ENCODE measurements at places on chromosomes 7 and 10.
A peak's percentile ranks its signal among the peaks of the same experiment; 100 is the strongest.

DNA sequence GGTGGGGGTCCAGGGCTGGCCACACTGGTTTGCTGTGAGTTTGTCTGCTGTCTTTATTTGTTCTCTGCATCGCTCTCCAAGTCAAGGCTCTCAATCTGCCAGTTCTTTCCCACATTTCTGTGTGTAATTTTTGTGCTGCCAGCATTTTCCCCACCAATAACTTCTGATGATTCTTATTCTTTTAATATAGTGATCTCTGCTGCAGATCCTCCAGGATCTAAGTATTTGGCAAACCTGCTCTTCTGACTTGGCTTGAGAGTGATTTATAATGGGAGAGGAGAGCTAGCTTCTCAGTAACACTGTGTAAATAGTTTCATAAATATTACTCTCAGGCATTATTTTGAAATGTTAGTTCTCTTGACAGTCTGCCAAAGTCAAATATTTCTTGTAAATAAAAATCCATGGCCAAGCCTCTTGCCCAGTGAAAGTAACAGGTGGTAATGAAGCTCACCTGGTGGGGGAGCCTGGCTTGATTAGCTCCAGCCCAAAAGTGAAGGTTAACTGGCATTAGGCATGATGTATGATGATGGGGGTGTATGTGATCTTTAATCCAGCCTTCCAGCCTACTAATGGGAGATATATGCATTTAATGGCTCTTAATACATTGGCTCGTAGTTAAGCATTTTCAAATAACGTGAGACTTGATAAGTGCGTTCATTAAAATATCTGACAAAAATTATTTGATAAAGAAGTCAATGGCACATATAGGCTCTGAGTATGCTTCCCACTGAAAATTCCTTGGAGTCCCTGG is 1055.9 kb downstream of the KCNMA1 start:
- DNase-seq: no peak

- no peak for DNase-seq
These were observed 169.6 kb upstream of the FAM171A1 start for GRCh38 chr10:15540727-15541126.

DNA sequence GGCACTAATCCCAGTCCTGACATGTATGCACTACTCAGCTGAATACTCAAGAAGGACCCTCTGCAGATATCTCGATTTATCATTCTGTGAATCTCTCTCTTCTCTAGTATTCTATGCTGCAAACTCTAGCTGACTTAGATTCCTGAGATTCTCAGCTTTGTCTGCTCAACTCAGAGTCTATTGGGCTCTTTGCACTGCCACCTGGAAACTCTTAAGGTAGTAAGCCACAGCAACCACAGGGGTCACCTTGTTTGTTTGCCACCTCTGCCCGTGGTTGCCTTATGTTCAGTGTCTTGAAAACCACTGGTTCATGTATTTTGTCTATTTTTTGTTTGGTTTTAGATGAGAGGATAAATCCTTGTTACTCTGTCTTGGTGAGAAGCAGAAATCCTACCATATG is 72.9 kb downstream of the SP8 start:
- no peak for DNase-seq

GRCh38 chr7:5448378-5449037 is 24.9 kb upstream of the TNRC18 start:
- no peak for DNase-seq

GRCh38 chr7:122487131-122487530 is 182.6 kb upstream of the FEZF1 start:
- DNase-seq: peak; percentile 1

DNA sequence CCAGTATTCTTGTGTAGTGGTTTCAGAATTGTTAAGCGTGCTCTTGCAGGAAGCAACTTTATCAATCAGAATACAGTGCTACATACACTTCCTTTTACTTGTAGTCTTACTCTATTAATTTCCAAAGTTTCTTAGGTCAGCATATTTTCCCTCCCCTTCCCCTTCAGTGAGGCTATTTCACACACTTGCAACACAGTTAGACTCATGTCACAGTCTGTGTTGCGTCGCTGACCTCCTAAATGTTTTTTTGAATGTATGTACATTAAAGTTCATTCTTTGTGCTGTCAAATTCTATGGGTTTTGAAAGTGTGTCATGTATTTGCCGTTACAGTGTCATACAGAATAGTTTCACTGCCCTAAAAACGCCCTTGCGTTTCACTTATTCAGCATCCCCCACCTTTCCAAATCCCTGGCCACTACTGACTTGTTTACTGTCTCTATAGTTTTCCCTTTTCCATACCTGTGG is 5.4 kb upstream of the HKDC1 start:
- DNase-seq: no peak

DNA sequence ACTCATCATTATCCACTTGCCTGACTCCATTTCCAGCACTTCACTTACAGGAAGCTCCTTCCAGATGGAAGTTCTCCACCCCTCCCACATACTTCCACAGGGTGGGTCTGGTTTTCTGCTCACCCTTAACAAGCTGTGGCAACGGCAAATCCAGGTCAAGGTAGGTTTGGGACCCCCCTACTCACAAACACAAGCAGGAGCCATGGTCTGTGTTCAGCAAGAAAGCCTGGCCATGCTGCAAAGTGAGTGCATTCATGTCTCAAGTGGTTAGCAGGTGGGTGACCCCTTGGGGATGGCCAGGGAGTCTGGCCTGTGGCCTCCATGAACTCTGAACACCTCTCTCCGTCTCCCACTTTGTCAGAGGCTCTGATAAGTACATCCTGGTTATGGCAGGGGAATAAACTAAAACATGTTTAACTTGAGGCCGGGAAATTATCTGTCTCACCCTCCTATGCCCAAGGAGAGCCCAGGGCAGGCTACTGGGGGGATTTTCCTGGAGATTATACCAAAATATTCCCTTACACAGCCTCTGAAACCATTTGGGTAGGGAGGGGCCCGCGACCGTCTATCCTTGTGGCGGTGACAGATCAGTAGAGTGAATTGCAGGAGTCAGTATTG is 844 bp downstream of the XPNPEP1 start:
- DNase-seq: no peak

- DNase-seq: no peak
These were observed 55.3 kb downstream of the PAXIP1 start for GRCh38 chr7:154947604-154948003.

- DNase-seq: no peak
These were observed 48.2 kb downstream of the COL26A1 start for GRCh38 chr7:101410743-101411507.

DNA sequence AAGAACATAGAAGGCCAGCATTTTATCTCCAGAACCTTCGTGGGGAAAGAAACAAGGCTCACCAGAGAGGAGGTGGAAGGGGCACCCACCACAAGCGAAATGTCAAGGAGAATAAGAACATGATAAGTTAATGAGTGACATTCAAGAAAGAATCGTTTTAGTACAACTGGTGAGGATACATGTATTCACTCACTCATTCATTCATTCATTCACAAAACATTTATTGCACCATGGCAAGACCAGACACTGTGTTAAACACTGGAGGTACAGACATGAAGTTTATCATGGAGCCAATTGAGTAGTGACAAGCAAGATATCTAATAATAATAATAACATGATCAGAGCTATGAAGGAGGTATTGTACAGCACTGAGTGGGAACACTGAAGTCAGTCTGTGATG is 1.7 kb upstream of the ZNRF2 start:
- no peak for DNase-seq

DNA sequence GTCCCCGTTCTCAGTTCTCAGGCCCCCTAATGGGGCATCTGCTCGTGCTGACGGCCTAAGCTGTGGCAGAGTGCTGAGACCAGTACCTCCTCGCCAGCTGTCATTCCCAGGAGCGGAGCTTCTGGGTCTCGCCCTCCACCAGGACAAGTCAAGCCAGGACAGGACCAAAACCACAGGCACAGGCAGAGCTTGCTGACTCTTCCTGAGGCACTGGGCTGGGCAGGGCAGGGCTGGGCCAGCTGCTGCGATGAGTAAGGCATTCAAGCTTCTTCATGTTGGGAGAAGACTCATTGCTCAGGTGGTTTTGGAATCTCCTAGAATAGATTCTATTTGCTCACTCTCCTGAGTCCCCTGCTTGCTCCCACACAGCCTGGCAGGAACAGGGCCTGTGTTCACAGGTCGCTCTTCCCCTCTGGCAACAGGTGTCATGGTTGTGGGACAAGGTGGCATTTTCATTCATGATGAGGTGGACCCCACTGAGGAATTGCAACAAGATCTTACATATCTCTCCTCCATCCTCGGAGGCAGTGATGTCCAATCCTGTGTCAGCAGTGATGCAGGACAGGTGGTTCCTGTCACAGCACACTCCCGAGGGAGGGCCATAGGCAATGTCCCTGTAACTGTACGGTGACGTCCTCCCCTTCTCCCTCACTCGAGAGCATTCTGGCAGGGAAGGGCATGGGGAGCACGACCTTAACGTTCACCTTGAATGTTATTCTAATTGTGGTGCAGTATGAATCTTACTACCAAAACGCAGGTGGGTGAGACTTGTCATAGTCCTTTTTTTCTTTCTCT is 17.0 kb upstream of the SH3PXD2A start:
- DNase-seq: peak; percentile 71

Measured in renal cortical epithelial cell (primary cell).